ENCODE measurements at places on chromosomes 6 and 20.

DNA sequence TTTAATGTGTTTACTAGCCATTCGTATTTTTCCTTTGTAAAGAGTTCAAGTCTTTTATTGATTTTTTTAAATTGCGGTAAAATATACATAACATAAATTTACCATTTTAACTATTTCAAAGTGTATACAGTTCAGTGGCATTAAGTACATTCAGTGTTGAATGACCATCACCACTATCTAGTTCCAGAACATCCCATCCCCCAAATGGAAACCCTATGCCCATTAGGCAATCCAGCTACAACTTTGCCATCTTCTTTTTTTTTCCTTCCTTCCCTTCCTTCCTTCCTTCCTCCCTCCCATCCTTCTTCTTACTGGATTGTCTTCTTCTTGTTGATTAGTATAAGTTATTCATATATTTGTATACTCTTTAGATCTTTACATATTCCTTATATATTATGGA, 8.6 kb downstream of the LPIN3 start:
- DNase-seq: no peak

- no peak for DNase-seq
These were observed 21.2 kb upstream of the CCDC167 start for GRCh38 chr6:37520926-37521325.

DNA sequence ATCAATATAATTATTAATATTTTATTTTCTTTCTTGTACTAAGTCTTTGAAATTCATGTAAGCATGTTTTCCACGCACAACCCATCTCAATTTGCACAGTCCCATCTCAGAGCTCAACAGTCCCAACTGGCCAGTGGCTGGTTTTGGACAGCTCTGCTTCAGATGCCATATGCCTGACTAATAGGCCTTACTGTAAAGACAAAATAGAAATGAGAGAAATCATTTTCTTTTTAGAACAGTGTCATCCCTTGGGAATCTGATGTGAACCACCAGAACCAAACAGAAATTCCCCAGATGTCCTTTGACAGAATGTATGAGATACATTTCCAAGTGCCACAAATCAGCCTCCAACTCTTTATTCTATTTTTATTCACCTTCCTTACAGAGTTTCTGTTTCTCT, 338.9 kb downstream of the ESR1 start:
- DNase-seq: no peak

DNA sequence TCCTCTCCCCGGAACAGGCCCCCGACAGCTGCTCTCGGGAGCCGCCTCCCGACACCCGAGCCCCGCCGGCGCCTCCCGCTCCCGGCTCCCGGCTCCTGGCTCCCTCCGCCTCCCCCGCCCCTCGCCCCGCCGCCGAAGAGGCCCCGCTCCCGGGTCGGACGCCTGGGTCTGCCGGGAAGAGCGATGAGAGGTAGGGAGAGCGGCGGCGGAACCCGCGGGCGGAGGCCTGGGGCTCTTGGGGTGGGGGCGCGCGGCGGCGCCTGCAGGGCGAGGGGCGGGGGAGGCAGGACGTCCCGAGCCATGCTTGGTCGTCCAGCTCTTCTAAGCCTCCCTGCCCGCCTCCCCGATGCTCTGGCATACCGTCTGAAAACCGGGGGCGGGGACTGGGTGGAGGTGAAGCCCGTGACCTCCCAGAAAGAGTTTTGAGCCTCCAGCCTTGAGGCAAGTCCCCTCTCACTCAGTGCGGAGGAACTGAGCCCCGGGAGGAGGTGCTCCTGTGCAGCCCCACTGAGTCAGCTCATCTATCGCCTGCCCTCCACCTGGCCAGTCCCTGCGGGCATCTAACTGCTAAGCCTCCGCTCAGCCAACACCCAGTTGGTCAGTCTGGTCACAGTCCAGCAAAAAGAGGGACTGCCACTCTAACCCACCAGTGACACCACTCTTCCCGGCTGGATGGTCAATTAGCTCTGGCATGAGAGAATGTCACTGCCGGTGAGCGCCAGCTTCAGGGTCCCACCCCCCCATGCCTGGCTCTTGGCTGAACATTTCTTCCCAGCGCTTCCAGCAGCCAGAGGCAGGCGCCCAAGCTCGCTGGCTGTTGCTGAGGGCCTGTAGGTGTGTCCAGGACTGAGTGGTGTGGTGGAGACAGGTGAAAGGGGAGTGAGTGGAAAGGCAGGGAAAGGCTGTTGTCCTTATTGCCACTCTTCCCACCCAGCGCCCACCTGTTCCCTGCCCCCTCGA, 482 bp downstream of the DDR1 start:
- peak; percentile 15 for DNase-seq

- no peak for DNase-seq
These were observed 220.0 kb upstream of the FOXQ1 start for GRCh38 chr6:1091900-1092299.

All from stimulated activated CD8-positive, alpha-beta memory T cell treated with anti-CD3 and anti-CD28 coated beads, Interleukin-7, amount 100 ng/mL, for 1 hour (primary cell).